ENCODE measurements at places on chromosomes 2 and 18.

GRCh38 chr2:213443921-213444320 is 159.7 kb downstream of the SPAG16 start:
- DNase-seq, result no peak

GRCh38 chr2:11482473-11483035 is 16.6 kb upstream of the E2F6 start:
- no peak for DNase-seq

DNA sequence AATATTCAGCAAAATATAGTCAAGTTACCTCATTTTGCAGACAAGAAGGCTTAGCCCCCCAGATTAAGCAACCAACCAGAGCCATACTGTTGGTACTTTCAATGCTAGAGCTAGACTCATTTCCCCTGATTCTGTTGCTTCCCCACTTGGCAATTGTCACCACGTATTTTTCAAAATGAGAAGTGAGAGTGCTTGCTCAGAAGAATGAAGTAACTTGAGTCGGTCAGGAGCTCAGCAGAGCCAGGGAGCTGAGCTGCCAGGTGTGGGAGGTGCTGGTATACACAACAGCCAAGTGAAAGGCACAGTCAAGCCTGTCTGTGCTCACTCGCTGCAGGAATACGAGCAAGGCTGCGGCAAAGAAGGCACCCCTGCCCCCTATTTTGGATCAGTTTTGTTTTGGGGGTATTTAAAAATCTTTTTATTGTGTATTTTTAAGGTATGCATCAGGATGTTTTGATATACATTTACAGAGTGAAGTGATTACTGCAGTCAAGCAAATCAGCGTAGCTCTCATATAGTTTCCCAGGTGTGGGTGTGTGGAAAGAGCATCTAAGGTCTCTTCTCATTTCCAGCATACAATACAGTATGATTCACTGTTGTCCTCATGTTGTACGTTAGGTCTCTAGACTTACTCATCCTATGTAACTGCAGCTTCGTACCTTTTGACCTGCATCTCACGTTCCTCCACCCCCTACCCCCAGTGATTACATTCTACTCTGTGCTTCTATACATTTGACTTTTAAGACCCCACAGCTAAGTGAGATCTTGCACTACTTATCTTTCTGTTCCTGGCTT is 62.4 kb downstream of the MRPS9 start:
- DNase-seq, result no peak

DNA sequence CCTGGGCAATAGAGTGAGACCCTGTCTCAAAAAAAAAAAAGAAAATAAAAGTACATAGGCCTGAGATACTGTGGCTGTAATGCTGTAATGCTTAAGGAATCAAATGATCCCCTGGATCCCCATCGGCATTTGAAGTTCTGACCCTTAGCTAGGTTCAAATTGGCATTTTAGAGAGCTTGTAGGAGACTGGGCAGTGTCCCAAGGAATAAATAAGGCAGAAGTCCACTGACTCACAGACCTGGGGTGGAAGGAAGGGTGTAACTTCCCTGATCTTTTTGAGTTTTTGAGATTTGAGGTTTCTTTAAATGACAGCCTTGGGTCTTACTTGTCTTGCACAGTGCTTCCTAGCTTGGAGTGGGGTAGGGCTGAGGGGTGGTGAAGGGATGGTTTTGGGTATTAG is 553.7 kb downstream of the SLC4A3 start:
- no peak for DNase-seq

DNA sequence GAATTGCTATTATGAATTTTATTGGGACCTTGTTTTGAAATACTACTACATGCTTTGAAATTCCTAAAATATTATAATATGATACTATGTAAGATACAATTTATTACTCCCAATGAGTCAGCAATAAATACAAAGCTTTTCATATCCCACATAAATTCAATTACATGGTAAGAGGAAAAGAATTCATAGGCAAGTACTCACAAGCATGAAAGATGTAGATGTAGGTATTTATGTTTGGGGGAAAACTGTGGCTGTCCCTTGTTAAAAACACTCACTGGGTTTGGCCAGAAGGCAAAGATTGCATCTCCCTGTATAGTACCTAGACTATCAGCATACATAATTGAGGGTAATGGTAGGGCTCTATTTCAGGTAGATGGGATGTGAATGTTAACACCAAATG is 90.4 kb downstream of the MBD2 start:
- no peak for DNase-seq

- no peak for DNase-seq
Observed at GRCh38 chr2:162840598-162841246, 2.2 kb upstream of the KCNH7 start.

All from stimulated activated CD4-positive, alpha-beta T cell treated with anti-CD3 and anti-CD28 coated beads, Interleukin-1b, Interleukin-23, amount 100 ng/mL, for 24 hours (primary cell).